IMR-90 (cell line): ENCODE measurements at places on chromosomes 12 and 14. TPM values are rescaled to one million over a fixed set of nuclear protein-coding genes. Genes with fewer than 3 reads are reported as not detected.

- no peaks in the 10 kb centered on the region for H3K36me3 ChIP-seq
- H3K27ac ChIP-seq, result no peak overlapping the region; the same call in 1 of the 2 replicates
- no peaks in the 10 kb centered on the region for H3K27me3 ChIP-seq
- H3K4me1 ChIP-seq, result peaks cover 9% of the 10 kb centered on the region
- DNase-seq, result no peak
Measured at GRCh38 chr14:99737956-99738667, 54.0 kb downstream of the CYP46A1 start.

DNA sequence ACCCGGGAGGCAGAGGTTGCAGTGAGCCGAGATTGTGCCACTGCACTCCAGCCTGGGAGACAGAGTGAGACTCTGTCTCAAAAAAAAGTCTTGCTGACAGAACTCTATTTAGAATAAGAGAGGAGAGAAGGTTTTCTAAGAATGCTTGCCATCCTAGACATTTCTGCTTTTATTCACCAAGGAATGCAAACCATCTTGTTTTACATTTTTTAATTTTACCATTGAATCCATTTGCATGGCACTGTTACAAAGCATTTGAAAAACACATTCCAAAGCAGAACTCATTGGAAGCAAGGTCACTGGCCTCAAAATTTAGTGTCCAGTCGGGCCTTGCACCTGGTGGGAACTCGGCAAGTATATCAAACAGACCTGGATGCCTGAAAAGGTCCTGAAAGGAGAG, 44.2 kb upstream of the RASSF3 start:
- H3K4me1 ChIP-seq, result peaks cover 15% of the 10 kb centered on the region
- H3K27me3 ChIP-seq, result no peaks in the 10 kb centered on the region
- H3K27ac ChIP-seq, result peak overlapping the region; percentile 30; the same call in 1 of the 2 replicates
- peak; percentile 47 for DNase-seq
- no peak overlapping the region for H3K4me3 ChIP-seq

- H3K4me3 ChIP-seq, result no peak overlapping the region
- H3K27me3 ChIP-seq, result no peaks in the 10 kb centered on the region
- peak overlapping the region; percentile 63 for H3K27ac ChIP-seq
- no peaks in the 10 kb centered on the region for H3K36me3 ChIP-seq
- peaks cover 11% of the 10 kb centered on the region for H3K4me1 ChIP-seq
Measured at GRCh38 chr12:15856097-15856982, 25.8 kb upstream of the STRAP start.

- peaks cover 8% of the 10 kb centered on the region for H3K36me3 ChIP-seq
- no peak for DNase-seq
- H3K4me3 ChIP-seq, result no peak overlapping the region
- H3K27me3 ChIP-seq, result peaks cover 16% of the 10 kb centered on the region
- H3K27ac ChIP-seq, result no peak overlapping the region
Measured at GRCh38 chr12:2492236-2492635, 302.5 kb upstream of the FKBP4 start.

DNA sequence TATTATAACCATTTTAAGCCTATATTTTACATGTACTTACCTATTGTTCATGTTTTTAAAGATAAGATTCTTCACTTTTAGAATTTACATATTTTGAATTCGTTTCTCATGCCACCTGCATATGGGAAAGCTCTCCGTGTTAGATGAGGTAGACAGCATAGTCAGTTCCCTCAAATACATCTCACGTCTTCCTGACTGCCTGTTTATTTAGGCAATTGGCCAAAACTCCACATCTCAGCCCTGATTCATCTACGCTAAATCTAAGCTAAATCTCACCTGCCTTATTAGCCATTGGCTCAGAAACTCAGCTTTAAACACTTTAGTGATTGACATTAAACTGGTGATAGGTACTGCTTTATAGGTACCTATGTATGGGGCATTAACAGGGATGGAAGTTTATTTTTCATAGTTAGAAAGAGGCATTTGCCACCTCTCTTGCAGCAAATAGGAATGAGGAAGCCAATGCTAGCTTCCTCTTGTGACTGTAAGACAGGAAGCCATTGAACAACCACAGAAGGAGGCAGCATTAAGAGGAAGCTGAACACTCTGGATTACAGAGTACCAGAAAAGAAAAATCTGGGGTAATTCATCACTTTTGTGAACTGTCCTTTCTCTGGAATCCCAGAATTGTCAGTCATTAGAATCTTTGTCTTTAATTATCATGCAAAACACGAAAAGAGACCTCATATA, 111.9 kb downstream of the LRFN5 start:
- no peaks in the 10 kb centered on the region for H3K27me3 ChIP-seq
- no peaks in the 10 kb centered on the region for H3K36me3 ChIP-seq
- no peak for DNase-seq
- no peak overlapping the region for H3K27ac ChIP-seq
- H3K4me1 ChIP-seq, result no peaks in the 10 kb centered on the region
- no peak overlapping the region for H3K4me3 ChIP-seq

DNA sequence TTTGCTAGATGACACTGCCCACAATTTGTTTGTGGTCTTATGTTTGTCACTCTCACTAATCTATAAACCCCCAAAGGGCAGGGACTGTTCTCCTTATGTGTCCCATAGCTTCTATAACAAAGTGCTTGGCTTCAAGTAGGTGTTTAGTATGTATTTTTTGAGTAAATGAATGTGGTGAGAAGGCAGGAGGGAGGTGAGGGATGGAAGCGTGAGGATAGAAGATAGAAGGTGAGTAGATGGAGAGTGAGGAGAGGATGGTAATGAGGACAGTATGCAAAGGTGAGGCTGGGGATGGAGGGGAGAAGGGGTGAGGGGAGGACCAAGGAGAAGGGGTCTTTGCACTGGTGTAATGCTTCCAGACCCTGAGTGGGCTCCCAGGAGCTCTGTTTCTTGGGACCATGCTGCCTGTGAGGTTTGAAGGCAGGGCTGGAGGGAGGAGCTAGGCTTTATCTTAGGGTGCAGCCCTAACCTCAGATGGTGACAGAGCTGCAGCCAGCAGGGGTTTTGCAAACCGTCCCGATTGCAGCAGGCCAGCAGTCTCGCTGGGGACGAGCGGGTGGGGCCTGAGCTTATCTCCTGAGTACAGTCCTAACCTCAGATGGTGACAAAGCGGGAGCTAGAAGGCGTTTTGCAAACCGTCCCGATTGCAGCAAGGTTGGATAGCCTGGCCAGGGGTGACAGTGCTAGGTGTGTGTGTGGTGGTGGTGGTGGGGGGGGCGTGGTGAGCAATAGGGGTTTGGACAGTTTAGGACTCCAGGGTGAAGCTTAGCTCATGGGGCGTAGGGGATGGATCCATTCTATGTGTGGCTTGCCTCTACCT, 6.5 kb downstream of the CEBPE start:
- H3K4me3 ChIP-seq, result no peak overlapping the region
- H3K4me1 ChIP-seq, result peaks cover 29% of the 10 kb centered on the region
- peak overlapping the region; percentile 5; the same call in 1 of the 2 replicates for H3K27ac ChIP-seq
- no peaks in the 10 kb centered on the region for H3K27me3 ChIP-seq
- DNase-seq, result no peak
- no peaks in the 10 kb centered on the region for H3K36me3 ChIP-seq

DNA sequence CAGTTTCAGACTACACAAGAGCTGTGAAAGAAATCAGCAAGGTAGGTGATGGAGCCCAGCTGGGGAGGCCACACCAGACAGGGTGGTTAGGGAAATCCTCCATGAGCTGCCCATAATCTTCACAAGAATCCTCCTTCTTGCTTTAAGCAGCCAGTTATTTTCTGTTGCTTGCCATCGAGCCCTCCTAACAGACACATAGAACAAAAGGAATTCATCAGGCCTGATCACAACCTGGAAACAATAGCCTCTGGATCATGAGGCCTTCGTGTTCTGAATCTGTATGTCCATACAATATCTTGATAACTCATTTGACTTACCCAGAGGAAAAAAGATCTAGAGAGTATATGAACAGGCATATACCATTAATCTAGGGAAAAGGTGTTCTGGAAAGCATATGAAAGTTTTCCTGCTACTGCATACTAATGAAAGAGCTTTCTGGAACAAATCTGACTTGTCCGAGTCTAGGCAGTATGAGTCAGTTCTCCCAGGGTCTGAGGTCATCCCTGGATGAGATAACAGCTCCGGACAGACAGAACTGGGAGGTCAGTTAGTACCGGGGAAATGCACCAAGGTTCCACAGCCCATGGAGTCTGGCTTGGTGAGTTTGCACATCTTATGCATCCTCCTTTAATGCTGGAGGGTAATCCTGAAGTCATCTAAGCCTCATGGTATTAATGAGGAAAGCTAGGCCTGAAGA, 52.8 kb upstream of the ELK3 start:
- H3K36me3 ChIP-seq, result no peaks in the 10 kb centered on the region
- peaks cover 5% of the 10 kb centered on the region for H3K4me1 ChIP-seq
- no peak overlapping the region for H3K4me3 ChIP-seq
- no peaks in the 10 kb centered on the region for H3K27me3 ChIP-seq

DNA sequence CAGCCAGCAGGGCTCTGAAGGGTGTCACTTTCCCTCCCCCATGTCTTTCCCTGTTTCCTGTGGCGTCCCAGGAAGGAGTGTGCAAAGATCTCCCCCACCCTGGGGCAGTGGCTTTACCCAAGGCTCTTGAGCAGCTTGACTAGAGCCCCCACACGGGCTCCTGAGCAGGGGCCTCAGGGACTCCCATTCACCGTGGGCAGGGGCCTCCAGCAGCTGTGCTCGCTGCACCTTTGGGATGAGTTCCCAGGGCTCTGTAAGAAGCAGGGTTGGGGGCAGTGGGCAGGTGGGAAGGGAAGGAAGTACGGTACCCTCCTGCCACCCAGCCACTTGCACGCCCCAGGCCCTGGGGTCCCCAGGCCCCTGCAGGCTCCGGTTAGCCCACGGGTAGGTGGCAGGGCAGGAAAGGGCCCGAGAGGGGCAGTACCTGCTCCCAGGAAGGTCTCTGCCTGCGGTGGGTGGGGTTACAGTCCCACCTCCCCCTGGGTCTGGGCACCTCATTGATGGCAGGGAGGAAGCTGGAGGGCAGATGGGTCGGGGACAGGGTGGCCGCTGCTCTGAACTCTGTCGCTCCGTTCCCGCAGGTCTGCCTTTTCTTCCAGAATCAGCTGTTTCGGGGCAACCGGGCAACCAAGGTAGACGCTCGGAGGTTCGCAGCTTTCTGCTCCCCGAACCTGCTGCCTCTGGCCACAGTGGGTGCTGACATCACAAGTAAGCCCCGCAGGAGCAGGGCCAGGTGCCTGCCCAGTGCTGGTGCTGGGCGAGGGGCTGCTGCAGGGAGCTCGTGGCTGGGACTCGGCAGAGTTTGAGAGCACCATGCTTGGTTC, 13.0 kb downstream of the ASPG start:
- H3K4me3 ChIP-seq, result no peak overlapping the region
- no peaks in the 10 kb centered on the region for H3K4me1 ChIP-seq
- no peak for DNase-seq
- H3K27me3 ChIP-seq, result no peaks in the 10 kb centered on the region
- H3K36me3 ChIP-seq, result no peaks in the 10 kb centered on the region
- H3K27ac ChIP-seq, result no peak overlapping the region

GRCh38 chr12:108729612-108730364, 1.5 kb downstream of the CORO1C start:
- DNase-seq, result no peak
- no peaks in the 10 kb centered on the region for H3K27me3 ChIP-seq
- H3K4me3 ChIP-seq, result peak overlapping the region; percentile 90
- peak overlapping the region; percentile 99 for H3K27ac ChIP-seq
- peaks cover 13% of the 10 kb centered on the region for H3K4me1 ChIP-seq

DNA sequence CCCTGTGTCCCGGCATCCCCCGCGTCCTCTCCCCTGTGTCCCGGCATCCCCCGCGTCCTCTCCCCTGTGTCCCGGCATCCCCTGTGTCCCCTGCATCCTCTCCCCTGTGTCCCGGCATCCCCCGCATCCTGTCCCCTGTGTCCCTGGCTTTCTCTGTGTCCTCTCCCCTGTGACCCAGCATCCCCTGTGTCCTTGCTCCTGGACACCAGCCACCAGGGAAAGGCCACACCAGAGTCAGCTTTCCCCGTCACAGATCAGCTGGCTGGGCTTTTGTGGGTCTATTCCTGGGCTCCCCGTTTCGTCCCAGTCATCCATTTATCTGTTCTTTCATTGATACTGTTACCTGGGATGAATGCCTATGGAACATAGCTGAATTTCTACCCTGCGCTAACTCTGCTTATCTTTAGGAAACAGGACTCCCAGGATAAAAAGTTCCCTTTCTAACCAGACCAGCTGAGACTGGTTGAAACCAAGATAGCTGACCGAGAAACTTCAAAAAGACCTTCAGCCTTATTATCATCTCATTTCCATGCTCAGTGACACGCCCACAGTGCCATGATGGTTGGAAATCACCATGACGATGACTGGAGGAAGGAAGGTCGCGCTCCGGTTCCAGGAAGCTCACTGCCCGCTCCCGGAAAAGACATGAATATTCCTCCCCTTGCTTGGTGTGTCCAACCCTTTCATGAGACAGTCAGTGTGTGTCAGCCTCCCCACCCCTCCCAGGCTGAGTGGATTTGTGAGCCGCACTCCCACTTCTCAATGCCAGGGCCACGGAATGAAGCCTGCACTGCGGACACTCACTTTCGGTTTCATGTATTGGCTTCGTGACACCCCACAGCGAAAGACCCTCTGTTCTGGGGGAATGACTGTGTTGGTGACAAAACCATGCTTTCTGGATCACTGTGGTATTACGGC, 276.4 kb upstream of the SFSWAP start:
- DNase-seq, result no peak
- no peaks in the 10 kb centered on the region for H3K4me1 ChIP-seq
- H3K27ac ChIP-seq, result no peak overlapping the region
- no peaks in the 10 kb centered on the region for H3K36me3 ChIP-seq
- no peak overlapping the region for H3K4me3 ChIP-seq
- no peaks in the 10 kb centered on the region for H3K27me3 ChIP-seq

GRCh38 chr12:77179515-77179914, 114.1 kb upstream of the E2F7 start:
- H3K27ac ChIP-seq, result no peak overlapping the region
- no peaks in the 10 kb centered on the region; the same call in 1 of the 2 replicates for H3K27me3 ChIP-seq
- no peaks in the 10 kb centered on the region for H3K4me1 ChIP-seq
- H3K36me3 ChIP-seq, result no peaks in the 10 kb centered on the region

DNA sequence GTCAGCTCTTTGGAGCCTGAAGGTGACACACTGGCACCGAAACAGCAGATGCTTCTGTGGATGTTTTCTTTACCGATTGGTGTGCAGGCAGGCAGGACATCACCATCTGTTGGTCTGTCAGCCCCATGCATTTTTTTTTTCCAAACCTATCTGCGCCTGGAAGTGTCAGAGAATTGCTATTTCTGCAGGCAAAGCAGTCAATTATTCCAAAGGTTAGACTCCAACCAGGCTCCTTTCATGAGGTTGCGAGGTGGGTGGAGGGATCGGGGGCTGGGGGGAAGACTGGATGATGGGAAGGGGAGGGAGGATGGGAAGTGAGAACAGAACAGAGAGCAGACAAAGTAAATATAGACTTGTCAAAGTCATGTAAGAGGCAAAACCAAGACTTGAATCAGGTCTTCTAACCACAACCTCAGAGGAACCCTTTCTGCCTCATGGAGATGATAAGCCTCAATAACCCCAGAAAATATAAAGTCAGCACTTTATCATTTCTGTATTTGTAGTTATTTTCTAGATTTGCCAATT, 117.7 kb downstream of the OTOGL start:
- no peak overlapping the region for H3K27ac ChIP-seq
- no peaks in the 10 kb centered on the region for H3K27me3 ChIP-seq
- H3K4me3 ChIP-seq, result no peak overlapping the region
- DNase-seq, result no peak

Gene OR10P1
- not detected in 2 replicates for polyA plus RNA-seq

Gene LRRC43
- polyA plus RNA-seq, result 0.19 and 0.26 TPM in 2 replicates

Gene FGF23
- polyA plus RNA-seq, result not detected in 2 replicates
